ENCODE measurements at places on chromosomes 12 and 14.

DNA sequence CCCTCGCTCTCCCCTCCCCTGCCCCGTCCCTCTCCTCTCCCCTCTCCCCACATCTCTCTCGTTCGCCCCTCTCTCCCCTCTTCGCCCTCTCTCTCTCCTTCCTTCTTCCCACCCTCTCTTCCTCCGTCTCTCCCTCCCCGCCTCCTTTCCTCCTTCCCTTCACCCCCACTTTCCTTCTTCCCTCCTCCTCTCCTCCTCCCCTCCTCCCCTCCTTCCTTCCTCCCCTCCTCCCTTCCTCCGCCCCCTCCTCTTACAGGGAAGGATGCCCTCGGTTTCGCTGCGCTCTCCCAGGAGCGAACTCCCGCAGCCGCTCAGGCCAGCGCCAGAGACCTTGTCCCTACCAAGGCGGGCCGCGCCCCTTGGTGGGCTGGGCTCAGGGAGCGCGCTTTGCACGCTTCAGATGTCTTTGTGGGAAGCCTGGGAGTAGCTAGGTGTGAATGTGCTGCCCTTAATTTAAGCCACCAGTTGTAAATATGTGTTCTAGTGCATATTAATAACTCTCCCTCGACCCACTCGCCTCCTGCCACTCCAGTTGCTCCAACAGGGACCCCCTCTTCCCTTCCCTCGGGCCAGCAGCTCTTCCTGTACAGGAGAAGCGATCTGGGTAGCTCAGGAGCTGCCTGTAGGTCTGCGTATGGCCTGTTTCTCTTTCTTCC is 13.3 kb upstream of the MAP3K9 start:
- no peak for DNase-seq

DNA sequence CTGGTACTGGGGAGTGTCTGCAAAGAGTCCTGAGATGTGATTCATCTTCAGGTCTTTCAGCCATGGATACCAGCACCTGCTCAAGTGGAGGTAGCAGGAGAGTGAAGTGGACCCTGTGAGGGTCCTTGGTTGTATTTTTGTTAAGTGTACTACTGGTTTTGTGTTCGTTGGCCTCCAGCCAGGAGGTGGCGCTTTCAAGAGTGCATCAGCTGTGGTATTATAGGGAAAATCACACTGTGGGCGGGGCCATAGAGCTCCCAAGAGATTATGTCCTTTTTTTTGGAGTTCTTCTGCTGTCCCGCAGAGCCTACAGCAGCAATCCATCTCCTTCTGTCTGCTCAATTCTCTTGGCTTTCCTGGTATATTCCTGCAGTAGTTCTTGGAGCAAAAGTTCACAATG is 66.8 kb downstream of the SPATA7 start:
- no peak for DNase-seq

- no peak for DNase-seq
Measured at GRCh38 chr12:78931466-78931990, 67.0 kb downstream of the SYT1 start.

DNA sequence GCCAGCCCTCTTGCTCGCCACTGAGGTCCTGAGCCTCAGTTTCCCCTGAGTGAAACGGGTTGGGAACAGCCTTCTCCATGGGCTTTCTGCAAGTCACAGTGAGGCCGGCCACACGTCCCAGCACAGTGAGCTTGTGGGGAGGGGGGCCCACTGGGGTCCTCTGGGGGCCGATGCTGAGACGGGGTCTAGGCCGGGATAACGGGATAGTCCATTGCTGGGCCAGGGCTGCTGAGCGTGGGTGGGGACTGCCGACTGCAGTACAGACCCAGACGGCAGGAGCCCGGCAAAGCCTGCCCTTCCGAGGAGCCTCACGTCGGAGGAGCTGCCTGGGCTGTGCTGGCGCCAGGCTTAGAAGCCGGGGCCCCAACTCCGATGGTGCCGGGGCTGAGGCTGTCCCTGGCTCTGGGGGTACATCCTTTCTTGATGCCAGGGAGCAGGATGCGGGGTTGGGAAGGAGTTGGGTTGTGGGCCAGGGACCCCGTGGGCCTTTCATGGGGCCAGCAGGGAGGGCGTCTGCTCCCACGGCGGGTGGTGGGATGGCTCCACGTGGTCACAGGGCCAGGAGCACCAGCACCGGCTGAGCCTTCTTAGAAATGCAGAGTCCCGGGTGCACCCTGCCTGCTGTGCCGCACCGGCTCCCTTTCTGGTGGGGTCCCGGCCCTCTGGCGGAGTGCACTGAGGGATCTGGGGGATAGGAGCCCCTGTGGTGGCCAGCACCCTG is 24.2 kb downstream of the NOC4L start:
- DNase-seq = no peak

DNA sequence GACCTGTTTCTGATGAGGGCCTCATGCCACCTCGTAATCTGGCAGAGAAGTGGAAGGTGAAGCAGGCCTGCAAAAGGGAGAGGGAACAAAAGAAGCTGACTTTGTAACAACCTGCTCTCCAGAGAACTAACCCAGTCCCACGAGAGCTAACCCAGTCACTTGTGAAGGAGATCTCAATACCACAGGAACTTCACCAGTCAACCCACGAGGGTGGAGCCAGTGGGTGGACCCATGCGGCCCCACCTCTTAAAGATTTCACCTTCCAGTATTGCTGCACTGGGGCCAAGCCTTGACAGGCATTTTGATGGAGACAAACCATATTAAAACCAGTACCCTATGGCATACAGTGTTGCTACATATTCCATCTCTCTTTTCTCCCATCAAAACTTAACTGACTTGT is 55.1 kb downstream of the SERPINA10 start:
- DNase-seq = peak; percentile 1

- no peak for DNase-seq
Measured at GRCh38 chr14:104786726-104787675, 8.5 kb downstream of the AKT1 start.

DNA sequence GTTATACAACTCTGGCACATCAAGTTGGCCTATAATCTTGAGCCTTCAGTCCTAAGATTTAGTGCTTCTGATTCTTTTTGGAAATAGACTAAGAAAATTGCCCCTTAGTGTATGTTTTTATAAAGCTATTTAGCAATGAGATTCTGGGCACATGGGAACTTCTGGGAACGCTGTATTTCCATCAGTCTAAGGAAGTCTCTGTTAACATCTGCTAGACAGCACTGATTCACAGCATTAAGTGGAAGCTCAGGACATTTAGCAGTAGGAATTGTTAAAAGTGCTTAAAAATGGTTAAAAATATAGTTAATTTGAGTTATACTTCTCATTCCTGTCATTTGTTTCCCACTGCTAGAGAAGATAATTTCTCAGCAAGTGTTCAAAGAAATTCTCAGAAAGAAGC is 579.1 kb downstream of the SLC16A7 start:
- no peak for DNase-seq

DNA sequence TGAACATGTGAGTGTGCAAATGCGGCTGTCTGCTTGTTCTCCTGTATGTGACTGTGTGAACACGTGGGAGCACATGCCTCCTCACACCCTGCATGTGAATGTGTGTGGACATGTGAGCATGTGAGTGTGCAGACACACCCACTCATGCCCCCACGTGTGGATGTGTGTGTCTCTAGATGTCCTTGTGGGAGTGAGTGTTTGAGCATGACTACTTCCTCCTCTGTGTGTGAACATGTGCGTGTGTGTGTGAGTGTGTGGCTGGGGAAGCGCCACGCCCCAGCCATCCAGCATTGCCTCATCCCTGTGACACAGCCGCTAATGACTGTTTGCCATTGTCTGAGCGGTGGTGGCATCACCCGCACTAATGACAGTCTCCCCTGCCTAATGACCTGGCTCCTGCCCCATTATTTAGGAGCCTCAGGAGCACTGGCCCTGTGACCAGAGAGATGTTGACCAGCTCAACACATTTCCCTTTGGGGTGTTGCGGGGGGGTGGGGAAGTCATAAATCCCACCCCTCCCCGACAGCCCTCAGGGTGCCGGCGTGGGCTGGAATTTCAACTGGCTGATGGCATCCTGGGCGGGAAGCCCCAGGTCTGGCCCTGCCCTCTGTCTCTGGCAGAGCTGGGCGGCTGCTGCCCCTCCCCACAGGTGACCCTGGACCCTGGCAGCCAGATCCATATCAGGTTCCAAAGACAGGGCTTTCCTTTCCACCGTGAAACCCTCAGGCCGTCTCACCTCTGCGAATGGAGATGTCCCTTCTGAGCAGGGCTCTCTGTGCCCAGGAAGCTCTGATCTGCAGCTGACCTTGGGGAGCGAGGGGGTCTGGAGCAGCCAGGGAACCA is 11.5 kb upstream of the KRT80 start:
- no peak for DNase-seq

- no peak for DNase-seq
Measured at GRCh38 chr14:104925214-104925854, 655 bp downstream of the PLD4 start.

- no peak for DNase-seq
Measured at GRCh38 chr12:126083926-126084325, 1018.7 kb downstream of the AACS start.

- DNase-seq = no peak
Measured at GRCh38 chr12:24034160-24034559, 84.7 kb upstream of the SOX5 start.

GRCh38 chr12:32761716-32762115 is 6.0 kb upstream of the YARS2 start:
- DNase-seq = no peak

- no peak for DNase-seq
Measured at GRCh38 chr14:24053548-24054323, 1.9 kb downstream of the CARMIL3 start.

- no peak for DNase-seq
Measured at GRCh38 chr12:130620281-130620680, 95.8 kb downstream of the RIMBP2 start.

- no peak for DNase-seq
Measured at GRCh38 chr14:65495196-65495595, 82.7 kb downstream of the FUT8 start.

DNA sequence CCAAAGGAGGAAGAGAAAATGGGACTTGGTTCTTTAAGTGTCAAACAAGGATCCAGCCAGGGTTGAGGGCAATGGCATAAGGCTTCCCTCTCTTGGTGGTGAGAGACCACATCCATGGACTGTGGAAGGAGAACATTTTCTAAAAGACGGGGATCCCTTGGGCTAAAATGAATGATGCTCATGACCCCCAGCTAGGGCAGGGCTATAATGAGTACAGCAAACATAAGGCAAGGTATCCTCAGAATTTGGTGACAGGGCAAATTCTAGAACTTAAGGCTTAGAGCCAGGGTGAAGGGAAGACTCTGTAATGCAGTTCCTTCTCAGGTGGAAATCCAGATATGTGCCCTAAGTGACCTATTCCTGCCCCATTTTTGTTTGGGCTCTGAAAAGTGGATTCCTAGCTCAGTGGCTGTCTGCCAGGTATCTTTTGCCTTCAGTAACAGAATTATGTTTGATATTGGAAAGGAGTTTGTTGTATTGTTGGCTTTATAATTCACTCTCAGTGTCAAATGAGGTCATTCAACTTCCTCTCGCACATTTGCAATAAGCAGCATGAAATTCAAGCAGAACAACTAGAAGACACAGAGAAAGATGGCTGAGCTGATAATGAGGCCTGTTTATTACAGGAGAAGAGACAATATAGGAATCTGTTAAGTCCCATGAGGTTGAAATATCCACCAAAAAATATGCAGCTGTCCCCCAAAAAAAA is 76.8 kb downstream of the DAD1 start:
- no peak for DNase-seq

DNA sequence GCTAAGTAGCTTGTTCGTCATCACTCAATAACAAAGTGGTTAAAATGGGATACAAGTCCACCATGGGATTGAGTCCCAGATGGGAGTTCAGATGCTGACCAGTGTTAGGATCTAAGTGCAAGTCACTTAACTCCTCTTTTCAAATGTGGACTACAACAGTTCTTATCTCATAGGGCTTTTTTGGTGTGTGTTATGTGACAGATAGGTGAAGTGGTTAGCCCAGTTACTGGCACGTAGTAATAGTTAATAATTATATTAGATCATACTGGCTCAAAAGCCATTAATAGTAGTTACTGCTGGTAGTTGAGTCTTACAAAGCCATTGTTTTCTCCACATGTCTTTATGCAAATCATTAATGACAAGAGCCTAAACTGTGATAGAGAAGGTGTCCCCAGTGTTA is 73.2 kb downstream of the RCOR1 start:
- no peak for DNase-seq

- DNase-seq = no peak
Measured at GRCh38 chr12:6952863-6953441, 1.8 kb downstream of the PTPN6 start.

DNA sequence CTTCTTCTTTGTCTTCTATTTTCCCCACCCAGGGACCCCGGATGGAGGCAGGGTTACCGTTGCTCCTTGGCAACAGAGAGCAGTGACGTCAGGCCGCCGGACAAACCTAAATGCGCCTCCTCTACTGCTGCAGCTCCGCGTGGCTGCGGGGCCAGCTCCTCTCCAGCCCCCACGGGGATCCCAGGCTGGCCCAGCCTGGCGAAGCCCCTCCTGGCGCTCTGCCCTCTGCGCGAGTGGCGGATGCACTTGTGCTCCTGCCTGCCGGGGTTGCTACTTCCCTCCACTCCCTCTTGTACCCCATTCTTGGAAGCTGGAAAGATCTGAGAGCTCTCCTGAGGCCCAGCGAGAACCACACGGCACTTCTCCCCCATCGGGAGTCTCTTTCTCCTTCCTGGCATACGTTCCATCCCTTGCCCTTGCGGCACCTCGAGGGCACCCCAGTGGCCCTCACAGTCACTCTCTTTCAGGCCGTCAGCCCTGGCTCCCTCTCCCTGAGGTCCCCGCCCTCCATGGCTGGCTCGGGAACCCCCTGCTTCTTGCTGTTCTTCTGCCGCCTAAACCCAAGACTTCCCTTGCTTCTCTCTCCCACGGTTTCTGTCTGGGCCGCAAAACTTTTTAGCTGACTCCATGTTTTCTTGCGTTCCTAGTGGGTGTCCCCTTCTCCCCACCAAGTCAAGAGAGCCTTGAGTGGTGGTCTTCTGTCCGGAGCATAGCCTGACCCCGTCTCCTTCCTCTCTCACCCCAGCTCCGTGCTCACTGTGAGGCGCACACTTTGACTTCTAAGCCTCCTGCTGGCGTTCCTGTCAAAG is 121.7 kb downstream of the PAPOLA start:
- no peak for DNase-seq

- no peak for DNase-seq
Measured at GRCh38 chr14:95040708-95041476, 116.4 kb downstream of the DICER1 start.

- DNase-seq = no peak
Measured at GRCh38 chr14:68396461-68396860, 396.4 kb downstream of the ZFP36L1 start.

DNA sequence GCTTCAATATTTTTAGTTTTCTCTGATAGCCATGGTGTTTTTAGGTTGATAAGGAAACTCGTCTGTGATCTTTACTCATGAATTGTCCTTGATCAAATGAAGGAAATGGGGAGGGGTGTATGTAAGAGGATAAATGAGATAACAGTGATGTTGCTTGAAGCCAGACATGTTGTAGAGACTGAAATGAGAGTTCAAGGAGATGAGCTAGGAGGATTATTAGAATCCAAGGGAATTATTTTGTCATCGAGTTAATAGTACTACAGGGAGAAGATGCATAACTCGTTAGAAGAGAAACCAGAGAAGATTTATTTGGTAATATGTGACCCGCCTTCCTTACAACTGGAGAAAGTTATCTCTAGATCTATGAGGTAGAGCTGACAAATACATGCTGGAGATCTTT is 371.3 kb upstream of the DDHD1 start:
- DNase-seq = no peak

Data from stimulated activated CD8-positive, alpha-beta memory T cell treated with anti-CD3 and anti-CD28 coated beads, Interleukin-7, amount 100 ng/mL, for 48 hours (primary cell).